Hematopoietic multipotent progenitor cell treated with erythropoietin and hydrocortisone succinate and interleukin-3 and kit ligand, for 6 days (in vitro differentiated cells): ENCODE measurements at places on chromosomes 12 and 14.

DNA sequence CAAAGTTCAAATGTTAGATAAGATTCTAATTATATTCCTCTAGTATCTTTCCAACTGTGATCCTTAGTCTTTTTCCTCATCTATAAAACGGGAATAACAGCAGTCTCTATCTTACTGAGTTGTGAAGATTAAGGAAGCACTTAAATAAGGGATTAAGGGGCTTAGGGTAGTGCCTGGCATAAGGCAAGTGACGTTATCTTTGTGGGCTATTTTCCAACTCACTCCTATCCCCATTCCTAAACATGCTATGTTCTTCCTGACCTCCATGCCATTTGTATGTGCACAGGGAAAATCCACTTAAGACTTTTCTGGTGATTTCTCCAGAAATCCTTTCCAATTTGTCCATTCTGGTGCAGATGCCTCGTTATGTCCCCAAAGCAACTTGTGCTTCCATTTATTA lies 33.3 kb downstream of the SUPT16H start:
- no peak for DNase-seq

- DNase-seq = no peak
Measured at GRCh38 chr12:66203820-66204219, 14.8 kb downstream of the IRAK3 start.

DNA sequence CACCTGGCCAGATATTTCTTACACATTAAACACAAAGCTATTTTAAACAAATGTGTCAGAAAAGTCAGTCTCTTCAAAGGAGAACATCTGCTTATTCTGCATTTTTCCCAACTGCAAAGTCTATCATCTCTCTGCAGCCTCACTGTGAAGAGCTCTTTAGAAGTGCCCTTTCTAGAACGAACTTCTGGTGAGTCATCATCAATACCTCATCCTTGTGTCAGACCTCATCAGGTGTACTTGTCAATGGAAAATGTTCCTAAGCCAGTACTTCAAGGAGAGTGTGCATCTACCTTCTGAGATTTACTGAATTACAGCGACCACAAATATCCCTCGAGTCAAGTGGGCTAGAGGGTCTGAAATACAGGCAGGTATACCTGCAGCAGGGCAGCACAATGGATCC lies 457.3 kb downstream of the LRIG3 start:
- DNase-seq = no peak

- peak; percentile 49 for DNase-seq
Measured at GRCh38 chr12:102824218-102824835, 92.7 kb downstream of the PAH start.

DNA sequence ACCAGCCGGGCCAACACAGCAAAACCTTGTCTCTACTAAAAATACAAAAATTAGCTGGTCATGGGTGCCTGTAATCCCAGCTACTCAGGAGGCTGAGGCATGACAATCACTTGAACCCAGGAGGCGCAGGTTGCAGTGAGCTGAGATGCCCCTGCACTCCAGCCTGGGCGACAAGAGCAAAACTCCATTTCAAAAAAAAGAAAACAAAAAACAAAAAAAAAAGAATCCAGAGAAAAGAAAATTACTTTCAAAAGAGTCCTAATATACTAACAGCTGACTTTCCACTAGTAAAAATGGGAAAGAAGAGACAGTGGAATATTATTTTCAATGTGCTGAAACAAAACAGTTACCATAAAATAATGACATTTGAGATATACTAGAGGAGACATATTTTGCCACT lies 8.3 kb upstream of the INSM2 start:
- no peak for DNase-seq

DNA sequence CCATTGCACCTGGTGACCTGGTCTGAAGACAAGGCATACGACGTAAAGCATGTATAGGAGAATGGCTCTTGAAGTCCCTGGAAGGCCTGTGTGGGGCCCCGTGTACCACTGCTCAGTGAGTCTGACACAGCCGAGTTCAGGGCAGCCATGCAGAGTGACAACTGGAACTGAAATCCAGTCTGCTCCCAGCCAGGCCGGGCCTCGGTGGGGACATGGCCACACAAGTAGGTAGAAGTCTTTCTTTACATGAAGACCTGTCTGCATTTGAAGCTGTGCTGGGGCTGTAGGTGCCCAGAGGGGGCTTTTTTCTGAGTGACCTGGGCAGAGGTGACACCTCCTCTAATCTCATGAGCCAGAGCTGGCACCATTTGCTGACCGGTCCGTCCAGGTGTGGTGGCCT lies 35.7 kb downstream of the ADGRD1 start:
- no peak for DNase-seq

DNA sequence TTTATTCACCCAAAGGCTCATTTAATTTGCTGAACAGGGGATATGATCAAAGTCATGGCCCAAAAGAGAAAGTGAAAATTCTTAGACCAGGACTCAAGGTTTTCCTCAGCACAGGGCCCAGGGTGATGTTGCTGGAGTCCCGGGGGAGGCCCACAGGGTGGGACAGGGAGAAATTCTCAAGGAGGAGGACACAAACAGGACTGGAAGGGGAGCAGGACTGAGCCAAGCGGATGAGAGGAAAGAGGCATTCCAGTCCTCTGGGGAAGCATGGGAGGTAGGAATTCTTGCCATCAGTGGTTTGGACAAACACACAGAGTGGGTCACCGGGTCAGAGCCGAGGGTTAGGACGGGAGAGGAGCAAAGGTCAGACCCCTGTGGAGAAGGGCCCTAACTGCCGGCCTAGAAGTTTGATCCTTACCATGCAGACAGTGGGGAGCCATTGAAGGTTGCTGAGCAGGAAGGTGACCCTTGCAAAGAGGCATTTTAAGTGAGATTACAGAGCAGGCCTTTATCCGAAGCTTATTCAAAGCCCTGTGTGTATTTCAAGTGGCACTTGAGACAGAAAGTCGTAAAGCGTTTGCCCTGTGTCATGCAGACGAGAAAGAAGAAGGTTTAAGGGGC lies 68.4 kb upstream of the PTGR2 start:
- no peak for DNase-seq

DNA sequence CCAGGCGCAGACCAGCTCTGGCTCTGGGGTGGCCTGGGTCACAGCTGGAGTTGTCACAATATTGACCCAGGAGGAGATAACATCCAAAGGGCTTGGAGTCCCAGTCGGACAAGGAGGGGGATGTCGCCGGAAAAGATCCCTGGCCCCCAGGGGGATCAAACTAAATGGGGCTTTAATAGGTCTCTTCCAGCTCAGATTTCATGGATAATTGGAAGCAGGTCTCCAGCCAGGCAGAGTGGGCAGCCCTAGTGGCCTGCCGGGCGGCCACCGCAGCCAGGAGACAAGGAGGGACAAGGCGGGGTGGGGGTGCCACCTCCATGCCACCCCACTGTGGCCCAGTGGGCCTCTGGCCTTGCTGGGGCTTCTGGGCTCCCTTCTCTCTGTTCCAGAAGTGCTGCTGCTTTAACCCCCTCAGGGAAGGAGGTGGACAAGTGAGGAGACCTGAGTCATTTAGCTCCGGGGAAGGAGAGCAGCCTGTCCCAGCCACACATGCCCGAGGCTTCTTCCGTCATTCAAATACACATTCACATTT lies 23.1 kb upstream of the PGF start:
- no peak for DNase-seq

DNA sequence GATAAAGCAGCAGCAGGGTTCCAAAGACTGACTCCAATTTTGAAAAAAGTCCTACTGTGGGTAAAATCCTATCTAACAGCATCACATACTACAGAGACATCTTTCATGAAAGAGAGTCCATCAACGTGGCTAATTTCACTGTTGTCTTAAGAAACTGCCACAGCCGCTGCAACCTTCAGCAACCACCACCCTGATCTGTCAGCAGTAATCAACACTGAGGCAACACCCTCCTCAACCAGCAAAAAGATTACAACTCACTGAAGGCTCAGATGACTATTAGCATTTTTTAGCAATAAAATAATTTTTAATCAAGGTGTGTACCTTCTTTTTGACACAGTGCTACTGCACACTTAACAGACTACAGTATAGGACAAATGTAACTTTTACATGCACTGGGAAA lies 6.6 kb downstream of the CAPRIN2 start:
- DNase-seq = peak; percentile 51

DNA sequence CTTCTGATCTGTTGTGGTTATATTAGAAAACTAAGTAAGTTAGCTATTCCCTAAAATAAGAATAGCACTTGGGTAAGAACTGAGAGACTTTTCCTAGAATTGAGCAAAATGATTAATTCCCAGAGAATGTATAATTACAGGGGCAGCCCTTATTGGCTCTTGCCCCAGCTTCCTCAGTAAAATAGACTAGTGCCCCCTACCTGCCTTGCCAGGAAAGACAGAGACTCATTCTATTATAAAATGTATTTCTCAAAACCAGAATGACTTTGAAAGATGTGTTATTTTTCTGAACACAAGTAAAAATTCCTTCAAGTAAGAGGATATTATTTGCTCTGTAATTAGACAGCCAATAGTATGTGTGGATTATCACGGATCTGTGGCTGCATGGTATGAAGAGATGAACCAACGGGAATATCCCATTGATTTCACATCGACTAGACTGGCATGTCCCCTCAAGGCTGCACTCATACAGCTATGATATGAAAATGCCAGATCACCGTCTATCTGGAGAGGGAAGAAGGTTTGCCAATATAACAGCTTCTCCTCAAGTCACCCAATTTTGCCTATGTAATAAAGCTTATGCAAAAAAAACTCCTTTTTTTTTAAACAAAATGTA lies 7.4 kb upstream of the GLRX5 start:
- peak; percentile 87 for DNase-seq

GRCh38 chr14:22896356-22896755 lies 13.3 kb downstream of the REM2 start:
- DNase-seq = no peak

DNA sequence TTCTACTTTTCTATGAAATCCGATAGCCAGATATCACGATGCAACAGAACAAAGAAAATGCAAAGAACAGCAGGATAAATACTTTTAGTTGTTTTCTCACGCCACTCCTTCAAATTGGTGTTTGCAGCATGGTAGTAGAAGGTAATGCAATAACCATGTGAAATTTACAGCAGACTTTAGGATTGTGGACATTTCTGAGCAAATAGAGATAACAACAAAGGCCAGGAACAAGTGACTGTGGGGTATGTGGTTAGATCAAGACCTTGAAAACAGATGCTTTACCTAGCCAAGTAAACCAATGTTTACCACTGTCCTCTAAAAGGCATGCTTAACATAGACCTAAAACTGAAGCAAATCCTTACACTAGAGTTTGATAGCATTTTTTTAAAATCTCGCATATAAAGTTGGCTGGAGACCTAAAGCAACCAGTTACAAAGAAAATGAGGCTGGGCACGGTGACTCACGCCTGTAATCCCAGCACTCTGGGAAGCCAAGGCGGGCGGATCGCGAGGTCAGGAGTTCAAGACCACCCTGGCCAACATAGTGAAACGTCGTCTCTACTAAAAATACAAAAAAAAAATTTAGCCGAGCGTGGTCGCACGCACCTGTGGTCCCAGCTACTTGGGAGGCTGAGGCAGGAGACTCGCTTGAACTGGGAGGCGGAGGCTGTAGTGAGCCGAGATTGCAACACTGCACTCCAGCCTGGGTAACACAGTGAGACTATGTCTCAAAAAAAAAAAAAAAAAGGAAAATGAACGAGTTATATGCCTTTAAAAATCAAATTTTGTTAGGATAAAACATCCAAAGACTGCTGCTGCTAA lies 123.2 kb upstream of the FOXN3 start:
- no peak for DNase-seq

DNA sequence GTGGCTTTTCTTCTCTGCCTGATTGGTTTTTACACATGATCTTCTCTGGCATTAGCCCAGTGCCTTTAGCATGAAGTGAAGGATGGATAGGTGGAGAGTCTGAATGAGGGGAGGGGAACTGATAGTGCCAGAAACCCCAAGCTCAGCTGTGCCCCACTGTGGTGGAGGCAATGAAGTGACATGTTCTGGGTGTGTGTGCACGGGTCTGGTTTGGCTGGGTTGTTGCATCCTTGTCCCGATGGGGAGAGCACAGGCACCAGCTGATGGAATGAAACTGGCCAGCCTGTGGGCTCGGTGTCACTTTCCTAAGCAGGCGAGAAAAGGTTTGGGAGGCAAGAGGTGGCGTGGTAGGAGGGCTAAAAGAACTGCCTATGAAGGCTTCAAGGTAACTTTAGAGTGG lies 65.3 kb downstream of the CACNA1C start:
- peak; percentile 17 for DNase-seq

GRCh38 chr12:47417121-47417520 lies 288.7 kb downstream of the RPAP3 start:
- DNase-seq = no peak

DNA sequence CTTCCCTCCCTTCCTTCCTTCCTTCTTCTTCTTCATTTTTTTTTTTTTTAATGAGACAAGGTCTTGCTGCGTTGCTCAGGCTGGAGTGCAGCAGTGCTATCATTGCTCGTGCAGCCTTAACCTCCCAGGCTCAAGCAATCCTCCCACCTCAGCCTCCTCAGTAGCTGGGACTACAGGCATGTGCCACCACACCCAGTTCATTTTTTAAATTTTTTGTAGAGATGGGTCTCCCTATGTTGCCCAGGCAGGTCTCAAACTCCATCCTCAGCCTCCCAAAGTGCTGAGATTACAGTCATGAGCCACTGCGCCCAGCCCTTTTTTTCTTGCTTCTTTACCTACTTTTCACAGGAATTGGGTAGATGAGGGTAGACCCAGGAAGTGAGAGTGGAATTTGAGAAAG lies 1.6 kb downstream of the OR10AD1 start:
- no peak for DNase-seq

DNA sequence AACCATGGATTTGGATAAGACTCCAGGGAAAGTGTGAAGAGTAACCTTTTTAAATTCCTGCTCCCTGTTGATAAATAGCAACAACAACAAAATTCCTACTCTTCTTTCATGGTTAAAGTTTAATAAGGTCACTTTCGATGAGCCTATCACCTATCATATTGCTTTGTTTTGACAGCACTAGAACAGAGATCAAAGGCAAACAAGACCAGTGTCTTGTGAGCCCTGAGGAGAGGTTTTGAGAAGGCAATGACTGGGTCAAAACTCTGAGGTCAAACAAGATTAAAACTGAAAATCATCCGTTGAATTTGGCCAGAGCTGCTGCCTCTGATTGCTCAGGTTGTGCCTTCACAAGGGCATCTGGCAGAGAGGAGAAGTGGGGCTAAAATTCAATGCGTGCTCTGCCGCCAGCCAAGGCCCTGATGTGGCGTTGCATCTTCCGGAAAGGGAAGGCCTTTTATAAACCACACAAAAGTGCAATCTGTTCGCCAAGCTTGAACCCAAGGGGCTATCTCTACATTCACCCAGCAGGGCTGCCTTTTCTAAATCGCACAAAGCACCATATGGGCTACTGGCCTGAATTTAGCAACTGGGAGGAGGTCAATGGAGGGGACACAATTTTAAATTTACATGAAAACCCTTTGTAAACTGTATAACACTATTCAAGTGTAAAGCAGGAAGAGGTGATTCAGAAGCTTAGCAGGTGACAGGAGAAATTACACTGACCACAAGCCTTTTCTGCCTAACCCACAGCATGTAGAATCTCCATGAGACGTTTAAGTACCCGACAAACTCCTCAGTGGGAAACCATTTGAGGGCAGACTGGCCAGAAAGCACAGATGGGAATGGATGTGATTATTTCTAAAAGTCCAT lies 140.8 kb downstream of the DAD1 start:
- peak; percentile 82 for DNase-seq
